Neural crest cell (in vitro differentiated cells): ENCODE measurements at places on chromosomes 5 and 9.

- no peak for DNase-seq
Measured at GRCh38 chr5:6542421-6543345, 90.2 kb downstream of the NSUN2 start.

GRCh38 chr9:27078685-27079084, 30.3 kb upstream of the TEK start:
- no peak for DNase-seq

DNA sequence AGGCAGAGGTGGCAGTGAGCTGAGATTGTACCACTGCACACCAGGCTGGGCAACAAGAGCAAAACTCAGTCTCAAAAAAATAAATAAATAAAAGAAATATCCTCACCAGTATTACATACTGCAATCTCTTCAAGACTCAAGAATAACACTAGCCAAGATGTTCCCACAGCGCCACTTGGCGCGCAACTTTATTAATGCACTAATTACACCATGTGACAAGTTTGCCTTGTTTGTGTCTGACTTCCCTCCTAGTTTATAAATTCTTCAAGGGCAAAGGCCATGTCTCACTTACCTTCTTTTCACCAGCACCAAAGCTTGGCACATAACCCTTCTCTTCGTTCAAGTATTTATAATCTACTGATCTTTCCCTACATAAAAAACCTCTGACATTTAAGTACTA, 4.8 kb downstream of the SKP1 start:
- DNase-seq: no peak

DNA sequence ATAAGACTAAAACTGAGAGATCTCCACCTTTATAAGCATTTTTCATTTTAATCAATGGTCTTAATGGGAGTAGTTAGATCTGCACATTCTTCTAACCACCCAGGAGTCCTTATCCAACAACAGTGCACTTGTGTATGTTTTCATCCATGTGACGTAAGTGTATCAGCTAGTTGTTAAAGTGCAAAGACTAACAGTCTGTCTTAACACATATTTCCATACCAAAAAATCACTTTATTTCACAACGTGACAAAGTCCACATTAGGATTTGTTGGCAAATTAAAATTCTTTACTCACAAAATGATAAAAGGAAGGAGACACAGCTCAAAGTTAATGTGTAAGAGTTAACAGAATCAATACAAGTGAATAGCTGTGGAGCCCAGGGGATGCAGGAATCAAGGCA, 1.9 kb upstream of the SMC2 start:
- no peak for DNase-seq

GRCh38 chr5:169875731-169876130, 104.6 kb downstream of the INSYN2B start:
- no peak for DNase-seq

GRCh38 chr5:36631620-36632362, 25.4 kb downstream of the SLC1A3 start:
- no peak for DNase-seq

- DNase-seq: no peak
Measured at GRCh38 chr9:127491516-127491915, 40.2 kb downstream of the LRSAM1 start.

DNA sequence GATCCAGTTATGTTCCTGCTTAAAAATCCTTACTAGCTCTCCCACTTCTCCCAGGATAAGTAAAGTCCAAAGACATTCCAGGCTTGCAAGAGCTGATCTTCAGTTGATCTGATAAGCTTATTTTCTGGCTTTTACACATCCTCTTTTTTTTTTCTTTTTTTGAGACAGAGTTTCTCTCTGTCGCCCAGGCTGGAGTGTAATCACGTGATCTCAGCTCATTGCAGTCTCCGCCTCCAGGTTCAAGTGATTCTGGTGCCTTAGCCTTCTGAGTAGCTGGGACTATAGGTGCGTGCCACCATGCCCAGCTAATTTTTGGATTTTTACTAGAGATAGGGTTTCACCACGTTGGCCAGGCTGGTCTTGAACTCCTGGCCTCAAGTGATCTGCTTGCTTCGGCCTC, 37.3 kb upstream of the PTPN3 start:
- DNase-seq: no peak

DNA sequence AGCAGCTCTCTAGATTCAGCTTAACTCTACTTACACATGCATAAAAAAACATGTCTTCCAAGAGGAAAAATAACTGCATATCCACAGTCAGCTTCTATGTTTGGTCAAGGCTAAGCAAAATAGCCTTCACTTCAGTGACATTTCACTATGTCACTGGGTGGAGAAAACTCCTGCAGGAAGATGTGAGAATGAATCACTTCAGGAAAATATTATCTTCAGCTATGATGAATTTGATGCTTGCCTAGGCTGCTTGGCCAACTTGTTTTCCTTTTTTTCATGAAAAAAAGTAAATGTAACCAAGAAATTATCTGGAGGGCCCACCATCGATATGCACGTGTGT, 143.0 kb upstream of the ZNF608 start:
- no peak for DNase-seq

DNA sequence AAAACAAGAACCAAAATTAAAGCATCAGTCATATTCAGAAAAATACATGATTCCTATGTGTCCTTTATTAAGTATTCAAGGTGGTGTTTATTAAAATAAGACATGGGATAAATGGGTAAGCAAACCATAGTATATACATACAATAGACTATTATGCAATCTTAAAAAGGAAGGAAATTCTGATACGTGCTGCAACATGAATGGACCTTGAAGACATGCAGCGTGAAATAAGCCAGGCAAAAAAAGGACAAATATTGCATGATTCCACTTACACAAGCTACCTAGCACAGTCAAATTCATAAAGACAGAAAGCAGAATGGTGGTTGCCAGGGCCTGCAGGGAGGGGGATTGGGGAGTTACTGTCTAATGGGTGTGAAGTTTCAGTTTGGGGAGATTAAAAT, 127.7 kb downstream of the DMAC1 start:
- DNase-seq: no peak

- no peak for DNase-seq
Measured at GRCh38 chr9:18067548-18068120, 406.3 kb upstream of the ADAMTSL1 start.

DNA sequence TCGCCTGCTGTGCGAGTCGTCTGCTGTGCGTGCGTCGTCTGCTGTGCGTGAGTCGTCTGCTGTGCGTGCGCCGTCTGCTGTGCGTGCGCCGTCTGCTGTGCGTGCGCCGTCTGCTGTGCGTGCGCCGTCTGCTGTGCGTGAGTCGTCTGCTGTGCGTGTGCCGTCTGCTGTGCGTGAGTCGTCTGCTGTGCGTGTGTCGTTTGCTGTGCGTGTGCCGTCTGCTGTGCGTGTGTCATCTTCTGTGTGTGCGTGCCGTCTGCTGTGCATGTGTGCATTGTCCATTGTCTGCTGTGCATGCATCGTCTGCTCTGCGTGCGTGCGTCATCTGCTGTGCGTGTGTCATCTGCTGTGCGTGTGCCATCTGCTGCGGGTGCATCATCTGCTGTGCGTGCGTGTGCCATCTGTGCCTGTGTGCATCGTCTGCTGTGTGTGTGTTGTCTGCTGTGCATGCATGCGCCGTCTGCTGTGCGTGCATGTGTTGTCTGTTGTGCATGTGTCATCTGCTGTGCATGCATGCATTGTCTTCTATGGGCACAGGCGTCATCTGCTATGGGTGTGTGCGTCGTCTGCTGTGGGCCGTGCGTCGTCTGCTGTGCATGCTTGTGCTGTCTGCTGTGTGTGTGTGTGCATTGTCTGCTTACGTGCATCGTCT, 68.6 kb upstream of the IRX4 start:
- DNase-seq: no peak
